ENCODE measurements at places on chromosomes 16 and 17.

- no peak for DNase-seq
Measured at GRCh38 chr16:27925612-27926011, 137.9 kb downstream of the GSG1L start.

DNA sequence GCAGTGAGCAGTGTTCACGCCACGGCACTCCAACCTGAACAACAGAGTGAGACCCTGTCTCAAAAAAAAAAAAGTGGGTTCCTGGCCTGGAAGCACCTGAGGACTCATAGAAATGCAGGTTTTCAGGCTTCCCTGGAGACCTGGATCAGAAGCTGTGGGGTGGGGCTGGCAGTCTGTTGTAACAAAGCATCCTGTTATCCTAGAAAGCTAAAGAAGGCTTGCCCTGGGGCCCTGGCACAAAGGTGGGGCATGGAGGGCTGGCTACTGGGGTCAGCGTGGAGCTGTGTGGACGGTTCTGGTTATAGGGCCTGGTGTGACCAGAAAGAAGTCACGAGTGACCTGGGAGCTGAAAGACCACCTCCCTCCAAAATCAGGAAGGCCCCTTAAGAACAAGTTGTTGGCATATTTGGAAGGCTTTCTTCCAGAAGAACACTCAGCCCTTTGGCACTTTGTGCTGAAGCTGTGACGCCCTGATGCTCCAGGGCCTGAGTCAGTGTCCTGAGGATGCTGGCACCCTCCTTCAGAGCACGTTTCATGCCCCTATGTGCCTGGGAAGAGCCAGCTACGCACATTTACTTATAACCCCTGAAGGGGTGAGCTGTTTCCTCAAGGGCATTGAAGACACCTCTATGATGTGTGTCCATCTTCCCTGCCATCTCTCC is 6.2 kb downstream of the CRISPLD2 start:
- no peak for DNase-seq

- no peak for DNase-seq
Measured at GRCh38 chr17:67260170-67260987, 15.4 kb upstream of the HELZ start.

DNA sequence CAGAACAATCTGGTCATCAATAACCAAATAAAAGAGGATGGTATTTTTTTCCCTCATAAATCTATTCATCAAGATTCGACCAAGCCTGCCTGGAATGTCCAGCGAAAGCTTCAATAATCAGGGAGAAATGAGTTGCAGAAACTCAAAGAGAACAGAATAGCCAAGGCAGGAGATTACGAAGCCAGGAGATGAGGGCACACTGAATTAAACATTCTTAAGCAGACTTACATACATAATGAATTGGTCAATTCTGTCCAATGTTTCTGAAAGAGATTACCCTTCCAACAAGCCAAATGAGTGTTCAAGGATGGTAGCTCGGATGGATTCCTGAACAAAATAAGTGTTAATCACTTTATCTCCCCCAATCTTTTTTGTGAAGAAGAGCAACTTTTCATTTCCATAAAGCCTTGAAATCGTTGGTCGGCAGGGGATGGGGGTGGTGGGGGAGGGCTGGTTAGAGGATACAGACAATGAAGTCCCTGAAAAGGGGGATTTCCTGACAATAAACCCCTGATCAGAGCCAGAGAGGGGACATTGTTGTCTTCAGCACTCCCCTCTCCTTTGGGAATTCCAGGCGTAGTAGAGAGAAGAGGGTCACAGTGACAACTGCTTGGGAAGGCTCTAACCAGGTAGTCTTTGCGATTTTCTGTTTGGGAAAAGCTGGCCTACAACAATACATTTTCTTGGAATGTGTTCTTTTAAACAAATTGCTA is 20.7 kb downstream of the TOX3 start:
- no peak for DNase-seq

GRCh38 chr16:88088161-88088581 is 136.9 kb downstream of the BANP start:
- DNase-seq = no peak

DNA sequence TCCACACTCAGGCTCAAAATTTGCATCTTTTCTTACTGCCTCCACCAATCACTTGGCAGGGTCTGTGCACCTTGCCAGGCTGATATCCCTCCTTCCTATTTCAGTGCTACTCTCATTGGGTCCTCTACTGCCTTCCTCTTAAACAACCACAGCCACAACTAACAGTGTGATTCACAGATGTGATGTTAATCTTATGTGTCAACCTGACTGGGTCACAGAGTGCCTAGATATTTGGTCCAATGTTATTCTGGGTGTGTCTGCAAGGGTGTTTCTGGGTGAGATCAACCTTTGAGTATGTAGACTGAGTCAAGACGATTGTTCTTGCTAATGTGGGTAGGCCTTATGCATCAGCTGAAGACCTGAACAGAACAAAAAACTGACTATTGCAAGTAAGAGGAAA is 51.3 kb upstream of the IRX6 start:
- no peak for DNase-seq

DNA sequence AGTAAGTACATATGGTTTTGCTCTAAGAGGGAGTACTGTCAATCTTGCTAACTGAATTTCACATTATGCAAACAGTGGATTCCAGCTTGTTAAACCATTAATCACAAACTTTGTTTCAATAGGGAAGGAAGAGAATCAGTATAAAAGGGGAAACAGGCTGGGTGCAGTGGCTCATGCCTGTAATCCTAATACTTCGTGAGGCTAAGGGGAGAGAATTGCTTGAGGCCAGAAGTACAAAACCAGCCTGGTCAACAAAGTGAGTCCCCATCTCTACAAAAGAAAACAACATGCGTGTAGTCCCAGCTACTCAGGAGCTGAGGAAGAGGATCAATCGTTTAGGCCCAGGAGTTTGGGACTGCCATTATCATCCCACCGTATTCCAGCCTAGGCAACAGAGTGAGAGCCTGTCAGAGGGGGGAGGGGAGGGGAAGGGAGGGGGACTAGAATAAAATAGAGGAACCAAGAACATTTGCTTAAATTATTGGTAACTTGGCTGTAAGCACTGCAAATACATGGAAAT is 65.7 kb downstream of the FBXL20 start:
- no peak for DNase-seq

DNA sequence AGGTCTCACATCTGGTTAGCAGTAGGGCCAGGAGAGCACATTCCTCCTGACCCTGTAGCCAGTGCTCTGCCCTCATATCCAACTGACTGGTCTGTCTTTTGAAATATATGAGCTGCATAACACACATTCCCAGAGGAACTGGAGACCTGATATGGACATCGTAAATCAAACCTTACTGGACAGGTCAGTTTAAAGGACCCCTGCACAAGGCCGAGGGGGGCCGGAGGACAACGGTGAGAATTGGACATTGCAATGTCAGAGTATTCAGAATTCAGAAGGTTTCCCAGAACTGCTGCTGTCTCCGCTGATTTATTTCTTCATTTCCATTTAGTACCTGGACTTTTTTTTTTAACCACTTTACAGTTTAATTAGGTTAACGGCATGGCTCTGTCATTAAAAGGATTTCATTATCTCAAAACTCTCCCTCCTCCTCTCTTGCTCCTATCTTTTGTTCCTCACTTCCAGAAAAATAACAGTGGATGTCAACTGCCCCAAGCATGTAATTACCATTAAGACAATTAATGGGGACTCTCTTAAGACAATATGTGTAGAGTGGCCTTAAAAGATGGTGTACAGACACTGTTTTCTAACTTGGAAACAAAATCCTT is 4.9 kb downstream of the PMFBP1 start:
- no peak for DNase-seq

DNA sequence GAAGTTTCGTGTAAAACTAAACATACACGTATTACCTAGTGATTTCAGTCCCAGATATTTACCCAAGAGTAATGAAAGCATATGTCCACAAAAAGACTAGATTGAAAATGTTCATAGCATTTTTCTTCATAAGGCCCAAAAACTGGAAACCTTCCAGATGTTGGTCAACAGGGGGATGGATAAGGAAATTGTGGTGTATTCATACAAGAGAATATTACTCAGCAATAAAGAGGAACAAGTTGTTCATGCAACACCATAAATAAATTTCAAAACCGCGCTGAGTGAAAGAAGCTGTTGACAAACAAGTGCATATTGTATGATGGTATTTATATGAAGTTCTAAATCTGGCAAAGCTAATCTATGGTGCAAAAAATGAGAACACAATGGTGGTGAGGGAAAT is 54.1 kb upstream of the NFAT5 start:
- DNase-seq = no peak

GRCh38 chr17:29949696-29950095 is 8.3 kb downstream of the EFCAB5 start:
- DNase-seq = peak; percentile 82

GRCh38 chr16:84941921-84942320 is 69.4 kb downstream of the ZDHHC7 start:
- DNase-seq = no peak

DNA sequence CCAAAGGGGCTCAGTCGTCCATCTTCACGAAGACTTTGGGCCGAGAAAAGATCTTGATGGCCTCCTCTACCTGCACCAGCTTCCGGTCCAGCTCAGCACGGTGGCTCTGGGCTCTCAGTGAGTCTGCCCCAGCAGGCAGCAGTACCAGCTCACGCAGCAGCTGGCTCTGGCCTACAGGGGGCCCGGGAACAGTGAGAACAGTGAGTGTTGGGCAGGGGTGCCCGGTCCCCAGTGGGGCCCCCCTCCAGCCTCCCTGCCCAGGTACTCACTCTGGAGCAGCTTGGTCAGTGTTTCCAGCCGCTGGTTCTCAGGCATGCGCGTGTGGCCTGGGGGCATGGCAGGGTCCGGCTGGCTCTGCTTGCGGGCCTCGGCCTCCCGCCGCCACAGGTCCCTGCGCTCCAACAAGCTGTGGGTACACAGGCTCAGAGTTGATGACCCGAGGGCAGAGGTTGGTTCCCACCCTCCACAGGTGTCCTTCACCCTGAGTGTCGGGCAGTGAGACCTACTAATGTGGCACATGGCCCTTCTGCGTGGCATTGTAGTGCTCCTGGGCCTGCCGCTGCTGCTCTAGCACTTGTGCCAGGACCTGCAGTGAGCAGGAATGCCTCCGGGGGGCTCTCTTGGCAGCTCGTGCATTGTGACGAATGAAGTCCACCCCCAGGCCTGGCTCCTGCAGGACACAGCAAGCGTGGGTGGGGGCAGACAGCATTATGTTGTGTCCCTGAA is 2.6 kb downstream of the PARD6A start:
- DNase-seq = no peak

GRCh38 chr16:2250652-2251295 is 613 bp downstream of the ECI1 start:
- DNase-seq = peak; percentile 52

DNA sequence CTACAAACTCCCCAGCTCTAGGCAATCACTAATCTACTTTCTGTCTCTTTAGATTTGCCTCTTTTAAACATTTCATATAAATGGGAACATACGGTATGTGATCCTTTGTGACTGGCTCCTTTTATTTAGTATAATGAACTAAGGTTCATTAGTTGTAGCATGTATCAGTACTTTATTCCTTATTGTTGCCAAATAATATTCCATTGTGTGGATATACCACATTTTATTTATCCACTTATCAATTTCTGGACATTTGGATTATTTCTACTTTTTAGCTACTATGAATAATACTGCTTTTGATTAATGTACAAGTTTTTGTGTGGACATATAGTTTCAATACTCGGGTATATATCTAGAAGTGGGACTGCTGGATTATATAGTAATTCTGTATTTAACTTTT is 7.9 kb downstream of the DDX19B start:
- DNase-seq = no peak

DNA sequence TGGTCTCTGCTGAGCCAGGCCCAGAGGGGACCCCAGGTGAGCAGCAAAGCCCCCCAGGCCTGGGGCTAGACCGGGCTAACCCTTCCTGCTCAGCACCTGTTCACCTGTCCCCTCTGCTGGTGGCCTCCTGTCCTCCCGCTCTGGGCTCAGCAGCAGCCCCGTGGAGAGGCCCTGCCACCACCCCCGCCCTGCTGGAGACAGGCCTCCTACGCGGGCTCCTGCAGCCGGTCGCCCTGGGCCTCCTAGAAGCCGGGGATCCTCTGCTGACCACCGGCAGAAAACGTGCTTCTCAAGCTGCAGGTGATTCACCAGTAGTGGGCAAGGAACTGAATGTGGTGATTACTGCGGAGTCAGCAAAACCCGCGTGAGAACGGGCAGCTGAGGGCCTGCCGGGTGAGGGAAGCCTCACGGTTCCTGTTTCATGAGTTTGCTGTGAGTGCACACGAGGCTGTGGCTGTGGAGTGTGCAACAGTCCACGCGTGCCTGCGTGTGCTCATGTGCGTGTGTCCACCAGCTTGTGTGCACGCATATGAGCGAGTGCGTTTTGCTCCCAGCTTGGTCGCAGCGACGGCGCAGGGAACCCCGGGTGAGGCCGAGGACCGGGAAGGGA is 792 bp downstream of the SECTM1 start:
- no peak for DNase-seq

DNA sequence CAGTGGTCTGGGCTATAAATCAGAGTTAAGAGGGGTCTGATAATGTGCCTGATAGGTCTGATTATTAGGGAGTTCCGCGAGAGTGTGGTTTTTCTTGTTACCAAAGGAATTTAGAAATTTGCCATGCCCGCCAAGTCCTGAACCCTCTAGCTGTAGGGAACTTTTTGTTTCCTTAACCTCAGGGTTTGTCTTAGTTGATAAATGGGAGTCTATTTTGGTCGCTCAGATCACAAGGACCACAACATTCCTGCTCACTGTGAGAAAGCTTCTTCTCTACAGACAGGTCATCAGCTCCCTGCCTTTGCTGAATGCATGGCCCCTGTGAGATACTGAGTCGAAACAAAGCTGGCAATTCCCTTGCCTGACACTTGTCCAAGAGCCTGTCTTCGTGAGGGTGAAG is 497.8 kb downstream of the HS3ST4 start:
- no peak for DNase-seq

GRCh38 chr16:694863-695354 is 4.7 kb upstream of the WDR24 start:
- DNase-seq = no peak

GRCh38 chr17:66177048-66177447 is 14.9 kb downstream of the CEP112 start:
- peak; percentile 73 for DNase-seq

- DNase-seq = no peak
Measured at GRCh38 chr17:62929320-62929719, 36.7 kb upstream of the TANC2 start.

- no peak for DNase-seq
Measured at GRCh38 chr16:4694642-4695451, 1.5 kb downstream of the NUDT16L1 start.

- DNase-seq = no peak
Measured at GRCh38 chr17:13182450-13182849, 164.6 kb upstream of the ELAC2 start.

All from NCI-H187 (cell line).